GM12892 (cell line): ENCODE measurements at places on chromosomes 6 and 20.

GRCh38 chr6:25346064-25346463 lies 66.9 kb downstream of the CARMIL1 start:
- no peak for DNase-seq

- DNase-seq = no peak
These were observed 5.9 kb upstream of the C6orf136 start for GRCh38 chr6:30641048-30641447.

GRCh38 chr6:144870782-144871181 lies 585.6 kb downstream of the UTRN start:
- no peak for DNase-seq

GRCh38 chr6:21431526-21431925 lies 162.0 kb upstream of the SOX4 start:
- DNase-seq = no peak

DNA sequence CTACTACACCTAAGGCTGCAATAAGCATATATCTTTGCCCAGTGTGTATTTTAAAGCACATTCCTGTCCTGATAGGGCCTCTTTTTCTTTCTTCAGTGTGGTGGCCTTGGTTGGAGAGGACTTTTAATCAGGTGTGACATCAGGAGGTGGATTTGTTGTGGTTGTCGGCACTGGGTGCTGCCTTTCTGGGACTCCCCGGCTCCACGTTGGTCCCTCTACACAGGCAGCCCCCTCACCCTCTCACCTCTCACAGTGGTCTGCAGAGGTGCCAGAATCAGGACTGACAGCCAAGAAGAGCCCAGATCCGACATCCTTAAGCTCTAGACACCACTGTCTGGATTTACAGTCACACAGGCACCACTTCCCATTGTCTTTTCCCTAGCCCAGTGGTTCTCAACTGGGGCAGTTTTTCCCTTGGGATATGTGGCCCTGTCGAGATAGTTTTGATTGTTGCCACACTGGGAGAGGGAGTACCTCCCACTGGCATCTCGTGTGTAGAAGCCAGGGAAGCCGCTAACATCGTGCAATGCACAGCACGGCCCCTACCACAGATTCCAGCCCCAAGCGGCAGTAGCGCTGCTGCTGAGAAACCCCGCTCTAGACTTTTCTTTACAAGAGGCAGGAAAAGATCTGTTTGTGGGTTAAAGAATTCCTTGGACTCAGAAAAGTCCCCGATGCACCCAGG lies 314.1 kb downstream of the QKI start:
- DNase-seq = no peak
